ENCODE measurements at places on chromosomes 7 and 10.
A peak's percentile ranks its signal among the peaks of the same experiment; 100 is the strongest.

- DNase-seq, result no peak
These were observed 156.3 kb downstream of the ZNF248 start for GRCh38 chr10:37700886-37701780.

GRCh38 chr10:24168258-24169170, 40.4 kb upstream of the KIAA1217 start:
- no peak for DNase-seq

DNA sequence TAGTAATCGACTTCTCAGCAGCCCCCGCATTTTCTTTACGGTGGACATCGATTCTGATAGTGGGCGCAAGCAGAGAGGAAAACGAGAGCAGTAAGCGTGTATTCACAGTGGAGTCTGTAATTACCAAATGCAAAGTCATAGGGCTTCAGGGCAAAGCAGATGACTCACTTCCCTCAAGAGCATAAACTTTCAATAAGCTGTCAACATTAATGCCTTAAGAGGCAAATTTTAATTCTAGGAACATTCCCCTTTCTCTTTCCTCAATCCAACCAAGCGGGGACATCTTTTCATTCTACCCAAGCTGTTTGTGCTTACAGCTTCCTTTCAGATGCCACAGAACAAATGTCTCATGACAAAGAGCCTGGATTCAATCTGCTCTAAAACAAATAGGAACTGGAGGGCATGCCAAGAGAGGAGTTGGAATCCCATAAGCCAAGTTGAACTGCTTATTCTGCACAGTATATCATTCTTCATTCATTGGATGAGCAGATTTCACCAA, 48.6 kb downstream of the MALSU1 start:
- DNase-seq, result peak; percentile 91

- peak; percentile 62 for DNase-seq
These were observed 130.3 kb downstream of the GNAI1 start for GRCh38 chr7:80264769-80265495.

GRCh38 chr7:141911391-141911790, 4.8 kb upstream of the OR9A4 start:
- no peak for DNase-seq

- no peak for DNase-seq
These were observed 5.2 kb downstream of the GRID1 start for GRCh38 chr10:86361156-86362128.

GRCh38 chr7:33774762-33775523, 130.4 kb upstream of the BMPER start:
- DNase-seq, result peak; percentile 84

- DNase-seq, result no peak
These were observed 2.6 kb upstream of the SAMD8 start for GRCh38 chr10:75108684-75109458.

DNA sequence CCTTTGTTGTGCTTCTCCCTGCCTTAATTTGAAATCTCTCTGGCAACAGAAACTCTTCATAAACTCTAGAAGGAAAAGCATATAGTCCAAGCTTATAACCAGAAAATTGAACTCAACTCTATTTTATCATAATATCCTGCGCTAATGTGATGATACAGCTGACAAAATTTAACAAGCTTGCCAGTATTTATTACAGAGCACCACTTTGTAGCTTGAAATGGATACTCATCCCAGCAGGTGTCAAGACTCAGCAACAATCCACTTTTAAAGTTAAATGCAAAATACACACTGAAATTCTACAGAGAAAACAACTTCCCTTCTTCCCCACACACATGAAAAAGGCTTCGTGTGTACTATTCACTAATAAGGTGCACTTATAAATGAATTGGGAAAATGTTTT, 228.9 kb downstream of the AGMO start:
- DNase-seq, result no peak

DNA sequence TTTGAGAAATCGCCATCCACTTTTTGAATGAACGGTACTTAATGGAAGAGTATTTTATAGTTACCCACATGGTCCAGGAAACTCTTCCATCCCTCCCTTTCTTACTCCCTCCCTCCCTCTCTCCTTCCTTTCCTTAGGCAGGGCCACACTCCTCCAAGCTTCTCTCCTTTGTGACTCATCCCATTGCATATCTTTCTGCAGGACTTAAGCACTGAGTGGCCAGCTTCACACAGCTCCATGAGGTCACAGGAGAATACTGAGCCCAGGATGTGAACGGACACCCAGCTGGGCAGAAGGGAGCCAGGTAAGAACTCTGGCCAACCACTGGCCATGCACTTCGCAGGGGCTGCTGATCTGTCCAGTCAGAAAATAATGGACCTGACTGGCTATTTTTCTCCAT, 189.7 kb upstream of the ADCY1 start:
- peak; percentile 14 for DNase-seq

DNA sequence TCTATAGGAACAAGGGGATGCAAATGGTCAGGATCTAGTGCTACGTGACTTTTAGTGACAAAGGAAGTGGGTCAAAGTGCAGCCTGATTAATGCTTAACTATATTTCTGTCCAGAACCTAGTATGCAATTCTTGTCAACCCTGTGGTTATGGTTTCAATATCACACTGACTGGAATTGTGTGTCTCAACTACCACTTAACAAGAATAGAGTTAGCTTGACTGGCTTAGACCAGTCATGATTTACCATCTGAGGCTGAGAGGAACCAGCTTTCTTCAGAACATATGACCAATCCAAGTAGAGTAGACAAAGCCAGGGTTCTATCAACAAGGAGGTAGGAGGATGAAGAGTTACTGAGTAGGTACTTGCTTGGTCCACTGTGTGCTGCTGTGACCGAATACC, 54.4 kb downstream of the MYPN start:
- no peak for DNase-seq

DNA sequence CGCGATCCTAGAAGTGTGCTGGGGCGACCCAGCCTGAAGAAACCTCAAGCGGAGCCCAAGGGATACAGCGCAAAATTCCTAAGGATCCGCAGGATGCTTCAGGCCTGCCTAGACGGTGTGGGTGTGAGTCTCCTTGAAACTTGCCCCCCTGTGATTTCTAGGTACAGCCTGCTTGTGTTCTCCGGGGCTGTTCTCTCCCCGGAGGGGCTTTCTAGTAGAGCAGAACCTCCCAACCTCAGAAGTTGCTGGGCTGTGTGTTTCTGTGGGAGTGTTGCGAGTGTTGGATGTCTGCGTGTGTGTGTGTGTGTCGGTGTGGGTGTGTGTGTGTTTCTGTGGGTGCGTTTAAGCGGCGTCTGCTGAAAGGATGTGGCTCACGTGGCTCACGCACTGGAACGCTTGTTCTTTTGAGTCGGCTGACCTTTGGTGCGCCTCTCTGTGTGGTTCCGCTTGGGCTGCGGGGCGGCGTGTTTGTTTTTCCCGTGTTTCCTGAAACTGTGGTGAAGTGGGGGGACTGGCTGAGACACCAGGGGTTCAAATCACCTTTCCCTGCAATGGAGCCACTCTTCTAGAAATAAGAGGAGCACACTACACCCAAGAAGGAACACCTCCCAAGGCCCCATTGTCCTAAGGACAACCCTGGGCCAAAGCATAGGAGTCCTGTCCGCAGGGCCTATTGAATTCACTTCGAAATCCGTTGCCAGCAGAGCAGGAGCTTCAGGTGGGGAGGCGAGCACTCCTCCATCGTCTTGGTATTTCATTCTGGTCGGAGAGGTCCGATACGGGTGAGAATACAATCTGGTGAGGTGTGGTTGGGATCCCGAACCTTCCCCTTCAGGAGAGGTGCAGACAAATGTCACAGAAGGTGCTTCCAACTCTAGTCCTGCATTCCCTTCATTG, 25.1 kb upstream of the ZNF273 start:
- DNase-seq, result no peak

DNA sequence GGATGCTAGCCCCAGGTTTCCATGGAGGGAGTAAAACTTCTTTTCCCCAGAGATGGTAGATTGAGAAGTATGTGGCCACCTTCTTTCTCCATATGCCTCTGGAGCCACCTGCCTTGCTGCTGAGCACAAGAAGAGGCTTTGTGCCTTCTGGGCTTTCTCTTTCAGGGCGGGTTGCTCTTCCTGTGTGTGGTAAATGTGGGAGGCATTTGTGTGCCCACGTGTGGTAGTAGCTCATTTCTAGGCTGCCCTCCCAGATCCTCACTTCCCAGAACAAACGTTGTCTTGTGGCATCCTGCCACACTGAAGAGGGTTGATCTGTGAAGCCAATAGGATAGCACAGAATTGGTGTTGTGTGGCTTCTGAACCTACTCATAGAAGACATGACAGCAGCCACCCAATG, 342.0 kb upstream of the PODXL start:
- DNase-seq, result no peak

DNA sequence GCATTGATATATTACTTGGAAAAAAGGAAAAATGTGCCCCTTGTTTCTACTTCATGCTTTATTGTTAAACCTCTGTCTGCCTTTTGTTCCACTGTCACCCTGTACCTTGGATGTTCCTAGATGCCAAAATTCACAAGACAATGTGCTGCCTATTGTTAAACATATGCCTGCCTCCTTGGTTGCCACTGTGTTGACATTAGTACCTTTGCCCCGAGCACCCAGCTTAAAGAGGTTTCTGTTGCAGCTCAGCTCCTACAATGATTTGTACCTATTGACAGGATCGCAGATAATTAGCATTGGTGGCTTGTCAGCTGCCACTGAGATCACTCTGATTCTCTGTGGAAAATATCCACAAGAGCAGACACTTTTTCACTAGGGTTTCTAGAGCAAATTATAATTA, 188.0 kb downstream of the KCND2 start:
- DNase-seq, result no peak

DNA sequence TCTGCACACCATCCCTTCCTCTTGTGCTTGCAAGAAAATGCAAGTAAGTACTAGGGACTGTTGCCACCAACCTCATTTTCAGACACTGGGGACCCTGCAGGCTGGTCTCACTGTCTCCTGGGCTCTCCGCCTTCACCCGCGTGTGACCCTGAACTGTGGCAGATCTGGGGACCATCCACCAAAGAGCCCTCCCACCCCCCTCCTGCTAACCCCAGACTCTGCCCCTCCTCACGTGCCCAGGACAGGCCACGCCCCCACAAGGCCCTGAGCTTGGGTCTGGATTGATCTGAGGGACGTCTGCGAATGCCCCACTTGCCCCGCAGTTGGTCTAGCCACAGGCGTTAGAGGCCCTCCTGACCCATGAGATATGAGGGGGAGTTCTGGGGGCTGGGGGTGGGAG, 8.1 kb downstream of the CNPY1 start:
- DNase-seq, result no peak

DNA sequence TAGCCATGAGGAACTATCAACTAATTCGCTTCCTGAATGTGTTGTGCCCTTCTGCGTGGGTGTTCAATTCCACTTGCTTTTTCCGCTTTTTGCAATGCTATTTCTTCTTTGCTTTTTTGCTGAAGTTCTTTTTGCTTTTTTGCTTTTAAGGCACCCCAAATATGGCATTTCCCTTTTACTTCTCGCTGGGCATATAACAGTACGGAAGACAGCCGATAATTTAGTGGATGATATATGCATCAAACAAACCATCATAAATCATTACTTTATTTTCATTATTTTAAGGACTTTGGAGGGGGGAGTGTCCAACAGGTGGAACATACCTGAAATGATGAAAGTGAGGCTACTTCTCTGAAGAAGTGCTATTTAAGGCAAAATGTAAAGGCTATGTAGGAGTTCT, 277.0 kb upstream of the MTPN start:
- no peak for DNase-seq

DNA sequence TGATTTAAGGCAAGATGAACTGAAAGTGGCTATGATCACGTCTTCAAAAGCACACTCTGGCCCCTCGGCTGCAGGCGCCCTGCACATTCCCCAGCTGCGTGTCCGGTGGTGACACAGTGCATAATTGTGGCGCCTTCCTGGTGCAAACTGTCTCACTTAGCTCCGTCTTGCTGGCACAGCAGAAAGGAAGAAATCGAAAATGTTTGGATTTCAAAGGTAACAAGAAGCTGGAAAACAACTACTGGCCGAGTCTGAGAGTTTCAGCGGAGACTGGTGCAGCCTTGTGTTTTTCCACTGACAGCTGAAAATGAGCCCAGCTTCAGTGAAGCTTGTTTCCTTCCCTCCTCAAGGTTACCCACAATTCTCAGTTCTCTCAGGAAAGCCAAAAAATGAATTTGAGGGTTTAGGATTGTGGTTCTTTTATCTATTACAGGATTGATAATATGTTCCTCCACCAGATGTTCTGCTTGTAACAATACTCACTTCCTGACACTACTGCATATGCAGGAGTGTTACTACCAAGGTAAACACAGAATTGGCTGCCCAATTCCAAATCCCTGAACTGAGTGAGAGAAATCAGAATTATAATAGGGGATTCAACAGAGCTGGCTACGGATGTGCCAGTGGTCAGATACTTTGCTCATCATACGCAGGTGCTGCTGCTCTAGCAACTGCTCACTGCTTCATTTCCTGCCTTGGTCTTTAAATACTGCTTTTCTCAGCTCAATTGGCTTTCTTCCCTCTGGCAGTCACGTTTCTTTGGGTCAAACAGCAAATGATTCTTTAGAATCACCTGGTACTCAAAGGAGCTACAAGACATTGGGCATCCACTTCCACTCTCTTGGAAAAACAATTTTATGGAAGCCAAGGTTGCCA, 63.7 kb downstream of the TRUB1 start:
- peak; percentile 14 for DNase-seq

DNA sequence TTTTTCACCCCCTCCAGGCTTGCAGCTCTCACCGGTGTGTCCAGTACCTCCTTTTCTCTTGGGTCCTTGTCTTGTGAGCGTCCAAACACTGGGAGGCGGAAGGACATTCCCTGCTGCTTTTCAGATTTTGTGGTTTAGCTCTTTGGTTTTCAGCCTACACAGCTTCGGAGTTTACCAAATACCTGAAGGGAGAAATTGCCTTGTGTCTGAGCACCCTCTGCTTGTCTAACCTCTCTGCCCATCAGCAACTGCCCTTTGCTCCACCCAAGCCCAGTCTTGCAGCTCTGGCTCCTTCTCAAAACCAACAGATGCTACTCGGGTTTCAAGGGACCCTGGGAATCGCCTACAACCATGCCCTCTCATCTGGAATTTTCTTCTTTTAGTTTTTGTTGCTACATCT, 519.1 kb upstream of the IGFBP3 start:
- DNase-seq, result no peak
